ENCODE measurements at places on chromosomes 5 and 9.
A peak's percentile ranks its signal among the peaks of the same experiment; 100 is the strongest.

- no peak for DNase-seq
Observed at GRCh38 chr5:156598964-156599363, 251.1 kb upstream of the PPP1R2B start.

DNA sequence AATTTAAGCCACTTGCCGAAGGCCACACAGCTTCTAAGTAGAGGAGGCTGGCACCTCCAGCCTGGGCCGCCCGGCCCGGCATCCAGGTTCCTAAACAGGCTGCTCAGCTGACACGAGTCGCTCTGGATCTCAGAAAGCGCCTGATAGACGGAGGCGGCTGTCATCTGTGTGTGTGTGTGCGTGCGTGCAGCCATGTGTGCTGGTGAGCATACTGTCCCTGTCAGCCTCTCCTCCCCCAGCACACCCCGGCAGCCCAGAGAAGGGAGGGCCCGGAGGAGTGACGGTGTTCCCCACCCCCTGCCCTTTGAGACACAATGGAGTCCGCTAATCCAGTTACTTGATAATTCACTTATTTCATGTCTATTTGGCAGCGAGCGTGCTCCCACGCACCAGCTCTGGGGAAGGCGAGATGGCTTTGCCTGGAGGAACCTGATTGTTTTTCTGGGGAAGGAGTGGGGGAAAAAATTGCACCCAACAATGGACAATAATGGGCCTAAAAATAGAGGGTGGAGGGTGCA lies 20.0 kb downstream of the NTNG2 start:
- no peak for DNase-seq

- DNase-seq: no peak
Observed at GRCh38 chr5:159552751-159553150, 222.5 kb upstream of the IL12B start.

- DNase-seq: no peak
Observed at GRCh38 chr5:5492087-5492933, 69.8 kb downstream of the ICE1 start.

- no peak for DNase-seq
Observed at GRCh38 chr5:94469894-94470329, 148.5 kb downstream of the KIAA0825 start.

- no peak for DNase-seq
Observed at GRCh38 chr9:121222524-121223171, 21.0 kb upstream of the RAB14 start.

GRCh38 chr5:9354336-9355081 lies 191.4 kb downstream of the SEMA5A start:
- DNase-seq: no peak

DNA sequence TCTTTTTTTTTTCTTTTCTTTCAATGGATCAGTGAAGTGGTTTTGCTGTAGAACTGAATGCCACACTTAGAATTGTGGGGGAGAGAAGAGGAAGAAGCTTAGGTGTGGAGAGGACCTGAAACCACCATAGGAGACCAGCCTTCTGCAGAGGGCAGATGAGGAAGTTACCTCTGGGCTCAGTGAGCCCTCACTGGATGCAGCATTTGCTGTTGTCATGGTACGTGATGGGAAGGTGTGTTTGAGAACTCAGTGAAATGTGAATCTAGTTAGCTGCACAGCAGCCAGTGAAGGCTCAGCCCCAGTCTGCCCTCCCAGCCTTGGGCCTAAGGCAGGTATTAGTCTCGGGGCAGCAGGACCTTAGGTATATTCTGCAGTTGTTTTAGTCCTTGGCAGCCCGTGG lies 17.5 kb downstream of the CYFIP2 start:
- DNase-seq: no peak

DNA sequence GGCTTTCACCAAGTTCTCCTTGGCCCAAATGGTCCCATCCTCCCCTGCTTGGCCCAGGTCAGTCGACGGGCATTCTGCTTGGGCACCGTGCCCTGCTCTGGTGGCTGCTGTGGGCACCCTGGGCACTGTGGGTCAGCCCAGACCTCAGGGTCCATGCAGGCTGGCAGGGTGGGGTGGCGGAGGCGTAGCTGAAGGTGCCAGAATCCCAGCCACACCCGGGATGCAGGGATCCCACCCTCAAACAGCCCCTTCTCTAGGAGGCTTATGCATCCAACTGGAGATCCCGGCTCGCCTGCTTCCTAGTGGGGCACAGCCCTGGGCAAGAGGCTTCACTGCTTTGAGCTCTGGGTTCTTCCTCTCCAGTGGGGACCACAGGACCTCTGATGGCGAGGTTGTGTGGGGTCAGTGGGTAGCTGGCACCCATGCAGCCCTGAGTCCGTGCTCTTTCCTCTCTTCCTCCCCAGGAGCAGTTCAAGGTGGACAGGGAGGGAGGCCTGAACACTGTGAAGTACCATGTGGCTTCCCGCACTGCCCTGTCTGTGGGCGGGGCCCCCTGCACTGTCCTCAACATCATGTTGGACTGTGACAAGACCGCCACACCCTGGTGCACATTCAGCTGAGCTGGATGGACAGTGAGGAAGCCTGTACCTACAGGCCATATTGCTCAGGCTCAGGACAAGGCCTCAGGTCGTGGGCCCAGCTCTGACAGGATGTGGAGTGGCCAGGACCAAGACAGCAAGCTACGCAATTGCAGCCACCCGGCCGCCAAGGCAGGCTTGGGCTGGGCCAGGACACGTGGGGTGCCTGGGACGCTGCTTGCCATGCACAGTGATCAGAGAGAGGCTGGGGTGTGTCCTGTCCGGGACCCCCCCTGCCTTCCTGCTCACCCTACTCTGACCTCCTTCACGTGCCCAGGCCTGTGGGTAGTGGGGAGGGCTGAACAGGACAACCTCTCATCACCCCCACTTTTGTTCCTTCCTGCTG lies 9.4 kb downstream of the B4GALT7 start:
- DNase-seq: no peak

DNA sequence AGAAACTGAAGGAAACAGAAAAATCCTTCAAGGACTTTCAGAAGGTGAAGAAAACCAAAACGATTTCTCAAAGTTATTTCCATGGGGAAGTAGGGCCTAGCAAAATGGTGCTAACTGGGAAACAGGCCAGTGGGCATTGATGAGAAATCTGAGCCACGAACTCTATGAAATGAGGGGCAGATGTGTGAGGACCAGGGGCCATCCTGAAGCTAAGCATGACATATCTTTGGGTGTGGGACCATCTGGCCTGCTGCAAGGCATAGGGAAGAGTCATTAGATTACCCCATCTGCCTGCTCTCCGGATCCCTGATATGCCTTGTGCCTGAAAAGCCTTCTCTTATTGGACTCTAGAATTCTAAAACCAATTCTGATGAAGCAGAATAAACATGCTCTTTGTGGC lies 143.8 kb downstream of the PALM2AKAP2 start:
- DNase-seq: no peak

- DNase-seq: peak; percentile 80
Observed at GRCh38 chr9:18791074-18791473, 241.9 kb downstream of the SAXO1 start.

GRCh38 chr5:68680366-68680765 lies 413.4 kb upstream of the SLC30A5 start:
- no peak for DNase-seq

DNA sequence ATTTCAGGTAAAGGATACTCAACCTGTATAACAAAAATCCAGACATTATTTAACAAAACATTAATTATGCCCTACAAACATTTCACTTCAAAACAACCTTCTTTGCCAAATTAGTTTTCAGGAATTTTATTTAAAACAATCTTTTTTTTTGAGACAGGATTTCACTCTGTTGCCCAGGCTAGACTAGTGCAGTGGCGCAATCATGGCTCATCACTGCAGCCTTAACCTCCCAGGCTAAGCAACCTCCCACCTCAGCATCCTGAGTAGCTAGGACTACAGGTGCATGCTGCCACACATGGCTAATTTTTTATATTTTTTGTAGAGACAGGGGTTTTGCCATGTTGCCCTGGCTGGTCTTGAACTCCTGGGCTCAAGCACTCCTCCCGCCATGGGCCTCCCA lies 3.9 kb downstream of the FNIP1 start:
- DNase-seq: no peak

DNA sequence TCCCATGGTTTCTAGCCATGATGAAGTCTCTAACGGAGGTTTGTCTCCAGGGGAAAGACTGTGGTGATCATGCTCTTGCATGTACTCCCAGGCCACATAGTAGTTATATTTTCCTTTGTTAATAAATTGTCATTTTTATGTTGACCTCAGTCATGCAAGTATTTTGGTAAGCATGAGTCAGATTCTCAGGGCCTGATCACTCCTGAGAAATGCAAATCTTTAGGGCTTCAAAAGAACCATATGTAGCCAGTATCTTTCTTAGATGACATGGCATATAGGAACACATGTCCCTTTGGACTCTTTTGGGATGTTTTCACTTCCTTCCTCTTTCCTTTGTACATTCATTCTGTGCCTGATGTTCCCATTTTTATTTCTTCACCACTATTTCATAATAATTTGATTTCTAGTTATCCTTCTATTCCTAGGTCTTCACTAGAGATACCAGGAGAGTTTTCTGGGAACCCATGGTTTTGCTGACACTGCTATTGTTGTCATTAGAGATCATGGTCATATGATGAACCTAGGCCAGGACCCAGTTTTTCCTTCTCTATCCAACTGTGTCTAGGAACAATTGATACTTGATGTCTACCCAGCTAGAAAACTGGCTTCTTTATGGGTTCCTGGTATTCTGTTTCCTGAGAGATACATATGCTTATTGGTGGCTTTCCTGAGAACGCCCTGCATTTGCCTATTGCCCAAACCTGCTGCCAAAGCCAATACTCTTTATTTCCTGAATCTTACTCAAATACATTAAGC lies 248.1 kb upstream of the NREP start:
- no peak for DNase-seq

DNA sequence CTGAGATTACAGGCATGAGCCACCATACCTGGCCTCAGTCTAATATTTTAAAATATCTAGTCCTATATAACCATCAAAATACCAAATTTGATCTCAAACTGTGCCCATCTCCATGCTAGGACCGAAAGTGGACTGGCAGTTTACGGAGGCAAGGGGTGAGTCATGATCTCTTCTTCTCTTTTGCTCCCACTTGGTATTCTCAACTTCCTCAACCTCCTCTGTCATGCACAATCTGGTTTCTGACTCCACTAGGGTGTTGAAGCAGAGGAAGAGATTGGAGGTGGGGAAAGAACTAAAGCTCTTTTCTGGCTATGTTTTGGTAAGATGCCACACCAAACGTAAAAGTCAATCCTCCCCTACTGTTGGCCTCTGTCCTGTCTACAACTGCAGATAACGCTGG lies 55.9 kb upstream of the CEMIP2 start:
- DNase-seq: no peak

- DNase-seq: no peak
Observed at GRCh38 chr5:151665613-151666012, 21.1 kb downstream of the SPARC start.

DNA sequence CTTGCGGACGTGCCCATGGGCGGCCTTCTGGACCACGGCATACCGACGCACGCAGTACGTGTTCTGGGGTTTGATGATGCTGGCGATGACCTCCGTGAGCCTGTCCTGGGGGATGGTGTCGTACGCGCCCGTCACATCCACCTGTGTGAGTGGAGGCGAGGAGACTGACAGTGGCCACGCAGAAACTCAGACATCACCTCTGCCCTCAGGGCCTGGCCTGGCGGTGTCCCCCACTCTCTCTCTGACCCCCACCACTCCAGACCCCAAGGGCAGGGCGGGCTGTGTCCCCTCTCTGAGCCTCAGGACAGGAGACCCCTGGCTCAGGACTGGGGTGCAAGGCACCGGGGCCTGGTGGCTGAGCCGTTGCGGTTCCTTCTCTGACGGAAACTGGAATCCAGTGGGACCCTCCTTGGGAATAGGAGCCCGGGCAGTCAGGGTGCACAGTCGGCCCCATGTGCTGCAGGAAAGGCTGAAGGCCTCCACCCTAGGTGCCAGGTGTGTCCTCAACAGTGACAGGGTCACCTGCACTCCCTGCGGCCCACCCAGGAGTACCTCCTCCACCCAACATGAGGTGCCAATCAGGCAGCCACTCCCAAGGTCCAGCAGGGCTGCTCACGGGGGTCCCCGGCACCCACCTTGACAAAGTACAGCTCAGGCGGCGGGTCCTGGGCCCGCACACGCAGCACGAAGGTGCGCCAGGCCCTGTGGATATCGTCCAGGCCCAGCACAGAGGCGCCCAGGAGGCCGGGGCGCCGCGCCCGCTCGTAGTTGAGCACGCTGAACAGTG lies 16.0 kb downstream of the TERT start:
- no peak for DNase-seq

DNA sequence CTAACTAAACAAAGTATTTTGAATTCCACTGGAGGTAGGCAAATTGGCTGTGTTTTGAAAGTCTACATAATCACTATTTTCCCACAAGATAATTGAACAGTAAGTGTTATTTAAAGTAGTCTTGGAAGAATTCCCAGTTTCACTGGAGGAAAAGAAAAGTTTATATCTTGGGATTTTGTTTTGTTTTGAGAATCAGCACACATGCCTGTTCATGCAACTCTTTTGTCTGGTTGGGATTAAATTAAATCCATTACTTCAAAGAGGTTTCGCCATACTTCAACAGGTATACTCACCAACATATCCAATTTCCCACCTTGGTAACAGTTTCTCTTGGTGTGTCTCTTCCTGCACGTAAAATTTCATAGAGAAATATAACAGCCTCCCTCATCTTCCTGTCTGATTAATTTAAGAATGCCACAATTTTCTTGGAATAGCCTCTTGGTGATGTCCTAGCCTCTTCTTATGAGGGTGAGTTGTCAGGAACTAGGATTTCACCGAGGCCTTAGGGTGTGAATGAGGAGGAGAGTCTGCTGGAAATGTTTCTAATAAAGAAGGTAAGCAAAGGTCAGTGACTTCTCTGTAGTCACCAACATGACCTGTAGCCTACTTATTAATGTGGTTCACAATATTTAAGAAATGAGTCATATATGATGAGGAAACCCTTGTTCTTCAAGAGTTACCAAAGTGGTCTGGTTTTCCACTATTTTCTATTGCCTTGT lies 48.1 kb downstream of the ITGA2 start:
- DNase-seq: no peak

DNA sequence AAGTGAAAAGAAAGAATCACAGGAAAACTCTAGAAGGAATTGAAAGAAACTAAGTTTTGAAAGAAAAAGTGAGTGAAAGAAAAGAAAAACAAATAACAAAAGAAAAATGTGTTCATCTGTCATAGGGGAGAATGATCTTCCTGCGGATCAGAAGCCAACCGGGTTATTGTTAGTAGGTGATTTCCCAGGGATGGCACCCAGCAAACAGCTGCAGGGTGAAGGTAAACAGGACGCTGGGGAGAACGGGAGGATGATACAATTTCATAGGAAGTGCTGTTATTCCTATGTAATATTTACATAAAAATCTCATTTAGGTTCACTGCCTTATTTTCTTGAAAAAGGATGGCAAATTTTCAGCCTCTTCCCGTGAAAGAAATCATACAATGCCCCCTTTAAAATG lies 72.4 kb upstream of the LHFPL2 start:
- DNase-seq: no peak

GRCh38 chr9:136335296-136336155 lies 8.2 kb downstream of the GPSM1 start:
- DNase-seq: no peak

GRCh38 chr9:5587024-5587423 lies 41.9 kb upstream of the RIC1 start:
- no peak for DNase-seq

- DNase-seq: no peak
Observed at GRCh38 chr9:97561501-97561900, 60.0 kb downstream of the TMOD1 start.
